ENCODE measurements at places on chromosomes 2 and 18.

DNA sequence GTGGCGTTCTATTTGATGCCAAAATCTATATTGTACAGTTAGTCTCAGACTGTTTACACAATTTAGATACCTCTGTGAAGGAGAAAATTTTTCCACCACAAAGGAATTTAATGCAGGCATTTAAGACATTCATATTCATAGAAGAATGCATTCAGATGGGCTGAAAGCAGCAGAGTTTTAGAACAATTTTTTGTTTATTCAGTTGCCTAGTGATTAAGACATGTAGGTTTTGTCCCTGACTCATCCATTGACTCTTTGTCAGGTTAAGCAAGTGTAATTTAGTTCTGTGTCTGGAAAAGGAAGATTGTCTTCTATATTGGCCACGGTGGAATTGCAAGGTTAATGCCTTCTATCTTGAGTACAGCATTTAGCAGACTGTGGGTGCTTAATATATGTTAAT is 515.0 kb downstream of the PARD3B start:
- DNase-seq, result no peak

DNA sequence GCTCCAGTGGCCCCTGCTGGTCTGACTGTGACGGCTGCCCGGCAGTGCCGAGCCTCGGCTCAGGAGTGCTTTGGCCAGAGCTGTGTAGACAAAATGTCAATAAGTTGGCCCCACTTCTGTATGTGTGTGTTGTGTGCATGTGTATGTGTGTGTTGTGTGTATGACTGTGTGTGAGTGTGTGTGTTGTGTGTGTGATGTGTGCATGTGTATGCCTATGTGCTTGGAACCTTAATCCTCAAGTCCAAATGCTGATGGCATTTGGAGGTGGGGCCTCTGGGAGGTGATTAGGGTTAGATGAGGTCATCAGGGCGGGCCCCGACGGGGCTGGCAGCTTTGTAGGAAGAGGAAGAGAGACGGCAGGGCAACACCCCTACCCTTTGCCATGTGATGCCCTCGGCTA is 269.0 kb downstream of the DCDC2C start:
- no peak for DNase-seq

- DNase-seq, result no peak
Measured at GRCh38 chr2:201734111-201734510, 35.7 kb upstream of the MPP4 start.

DNA sequence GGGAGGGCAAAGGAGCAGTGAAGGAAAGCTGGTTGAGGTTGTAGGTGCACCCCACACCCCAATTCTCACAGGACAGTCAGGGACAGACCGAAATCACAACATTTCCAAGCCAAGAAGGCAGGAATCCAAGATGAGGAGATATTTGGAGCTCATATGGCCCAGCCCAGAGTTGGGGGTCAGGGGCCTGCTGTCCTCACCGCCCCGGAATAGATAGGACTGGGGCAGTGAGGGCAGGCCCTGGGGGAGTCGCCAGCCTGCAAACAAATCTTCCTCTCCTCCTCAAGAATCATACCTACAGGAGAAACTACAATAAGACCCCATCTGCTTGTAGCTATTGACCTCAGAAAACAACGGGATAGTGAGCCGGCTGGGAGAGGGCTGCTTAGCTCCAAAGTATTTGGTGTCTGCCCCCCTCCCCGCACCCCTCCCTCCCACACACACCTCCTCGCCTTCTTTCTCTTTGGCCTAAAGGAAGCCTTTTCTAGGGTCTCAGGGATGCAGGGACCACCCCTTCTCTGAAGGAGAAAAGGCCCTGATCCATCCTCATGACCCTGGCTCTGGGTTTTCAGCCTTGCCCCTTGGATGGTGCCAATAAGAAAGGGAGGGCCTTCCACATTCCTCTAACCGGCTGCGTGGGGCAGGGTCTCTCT is 3.8 kb downstream of the EN1 start:
- no peak for DNase-seq

DNA sequence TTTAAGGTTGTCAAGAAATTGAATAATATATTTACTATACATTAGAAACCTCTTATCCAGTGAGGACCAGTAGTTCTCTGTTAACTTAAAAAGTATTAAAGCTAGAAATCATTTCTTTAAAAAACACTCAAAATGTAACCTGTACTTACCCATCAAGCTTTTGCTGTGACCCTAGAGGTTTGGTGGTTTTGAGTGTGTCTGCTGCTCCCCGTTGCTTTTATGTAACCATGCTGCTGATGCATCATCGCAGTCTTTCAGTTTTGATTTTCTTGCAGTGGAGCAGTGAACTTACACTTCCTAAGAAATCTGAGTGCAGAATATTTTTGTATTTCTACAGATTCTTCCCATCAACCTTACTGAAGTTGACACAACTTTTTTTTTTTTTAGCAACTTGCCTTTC is 34.2 kb downstream of the MRPS9 start:
- peak; percentile 79 for DNase-seq

GRCh38 chr2:199230091-199230490 is 227.6 kb downstream of the SATB2 start:
- DNase-seq, result no peak

GRCh38 chr2:168773719-168774521 is 28.5 kb upstream of the NOSTRIN start:
- no peak for DNase-seq

- no peak for DNase-seq
Measured at GRCh38 chr2:128590309-128591021, 271.8 kb upstream of the HS6ST1 start.

GRCh38 chr2:101812226-101812625 is 114.7 kb downstream of the MAP4K4 start:
- no peak for DNase-seq

- no peak for DNase-seq
Measured at GRCh38 chr18:12026562-12026961, 45.3 kb downstream of the IMPA2 start.

DNA sequence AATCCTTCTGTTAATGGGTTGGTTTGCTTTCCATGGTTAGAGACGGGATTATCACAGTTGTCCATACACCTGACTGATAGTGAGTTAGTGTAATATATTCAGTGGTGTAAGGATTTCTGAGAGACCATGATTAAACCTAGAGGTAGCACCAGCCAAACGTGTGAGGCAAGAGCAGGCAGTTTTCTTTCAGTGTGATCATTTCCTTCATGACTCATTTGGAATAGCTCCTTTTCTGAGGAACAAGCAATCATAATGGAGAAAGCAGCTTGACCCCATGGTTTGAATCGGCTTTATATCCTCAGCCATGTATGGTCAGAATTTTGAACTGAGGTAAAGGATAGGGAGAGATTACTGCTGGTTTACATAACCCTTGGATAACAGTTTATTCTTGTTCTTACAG is 2.9 kb downstream of the MXD1 start:
- no peak for DNase-seq
